ENCODE measurements at places on chromosomes 7 and 10.

DNA sequence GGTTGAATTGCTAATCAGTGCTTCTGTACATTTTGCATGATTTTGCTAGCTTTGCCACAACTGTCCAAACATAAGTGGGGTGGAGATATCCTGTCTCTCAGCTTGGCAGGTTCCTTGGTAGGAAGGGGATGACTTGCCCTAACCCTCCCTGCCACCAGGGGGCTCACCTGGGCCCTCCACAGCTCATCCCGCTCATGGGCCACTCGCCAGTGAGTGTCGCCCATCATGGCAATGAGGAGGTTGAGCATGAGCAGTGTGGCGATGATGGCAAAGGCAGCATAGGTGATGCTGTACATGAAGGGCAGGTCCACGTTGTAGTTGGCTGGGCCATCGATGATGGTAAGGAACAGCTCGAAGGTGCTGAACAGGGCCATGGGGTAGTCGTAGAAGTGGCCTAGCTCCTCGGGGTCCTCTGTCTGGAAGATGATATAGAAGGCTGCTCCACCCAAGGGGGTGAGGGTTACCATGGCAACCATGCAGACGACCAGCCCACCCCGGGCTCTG is 12.2 kb downstream of the TRPV6 start:
- peak; percentile 21 for DNase-seq

- no peak for DNase-seq
Measured at GRCh38 chr7:22550514-22551030, 50.6 kb upstream of the STEAP1B start.

- DNase-seq: no peak
Measured at GRCh38 chr10:36540611-36541010, 584.8 kb upstream of the ANKRD30A start.

DNA sequence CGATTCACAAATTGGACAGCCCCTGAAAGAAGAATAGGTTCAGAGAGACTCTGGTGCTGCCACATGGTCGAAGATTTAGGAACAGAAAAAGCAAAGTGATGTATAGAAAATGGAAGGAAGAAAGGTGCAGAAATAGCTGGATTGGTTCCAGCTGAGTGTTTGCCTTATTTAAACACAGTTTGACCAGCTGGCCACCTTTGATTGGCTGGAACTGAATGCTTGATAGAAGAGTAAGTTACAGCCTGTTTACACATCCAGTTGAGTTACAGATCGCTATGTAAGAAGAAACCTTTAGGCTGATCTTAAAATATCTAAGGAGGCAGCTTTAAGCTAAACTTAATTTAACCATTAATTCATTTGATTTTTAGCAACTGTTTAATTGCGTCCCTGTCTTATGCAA is 40.3 kb upstream of the KAT6B start:
- DNase-seq: no peak

DNA sequence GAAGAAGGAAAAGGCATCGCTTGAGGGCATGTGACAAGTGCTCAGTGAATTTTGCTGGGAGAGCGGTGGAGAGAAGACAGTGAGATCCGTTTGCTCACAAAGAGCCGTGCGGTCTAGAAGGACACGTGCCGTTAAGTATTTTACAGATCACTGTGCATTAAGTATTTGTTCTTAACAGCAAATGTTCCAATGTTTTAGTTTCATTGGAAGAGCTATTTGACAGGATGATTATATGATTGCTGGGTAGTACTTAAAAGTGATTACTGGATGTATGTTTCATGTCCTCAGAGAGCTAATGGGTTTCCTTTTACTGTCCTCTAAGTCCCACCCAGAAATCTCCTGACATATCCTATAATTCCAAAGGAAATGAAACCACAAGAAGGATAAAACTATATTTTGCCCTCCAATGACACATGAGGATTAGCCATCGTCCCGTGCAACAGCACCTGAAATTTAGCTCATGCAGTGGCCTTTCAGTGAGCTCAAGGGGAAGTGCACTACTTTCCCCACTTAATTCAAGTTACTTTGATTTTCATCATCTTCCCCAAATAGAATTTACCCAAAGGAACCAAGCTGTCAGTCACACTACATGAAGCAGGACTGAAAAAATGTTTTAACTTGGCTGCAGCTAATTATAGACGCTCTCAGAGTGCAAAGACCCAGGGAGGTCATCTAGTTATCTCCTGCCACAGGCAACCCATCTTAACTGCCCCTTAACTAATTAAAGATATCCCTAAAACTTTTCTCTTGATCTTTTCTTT is 80.3 kb downstream of the KLF6 start:
- no peak for DNase-seq

DNA sequence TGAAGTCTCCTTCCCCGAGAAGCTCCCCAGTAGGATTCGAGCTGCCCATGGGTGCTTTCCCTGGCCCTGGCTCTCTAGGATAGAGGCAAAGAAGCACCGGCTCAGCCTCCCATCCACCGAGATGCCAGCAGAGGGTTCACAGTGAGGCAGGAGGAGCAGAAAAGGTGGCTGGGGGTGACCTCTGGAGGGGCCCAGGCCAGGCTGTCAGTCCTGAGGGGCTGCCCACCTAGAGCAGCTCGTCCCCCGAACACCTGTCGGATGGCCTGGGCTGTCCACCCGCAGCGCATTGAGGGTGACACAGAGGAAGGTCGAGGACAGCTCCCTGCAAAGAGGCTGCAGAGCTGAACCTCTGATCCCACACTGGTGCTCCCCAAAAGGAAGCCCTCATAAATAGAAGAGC is 167.2 kb upstream of the PPP2R2D start:
- no peak for DNase-seq

DNA sequence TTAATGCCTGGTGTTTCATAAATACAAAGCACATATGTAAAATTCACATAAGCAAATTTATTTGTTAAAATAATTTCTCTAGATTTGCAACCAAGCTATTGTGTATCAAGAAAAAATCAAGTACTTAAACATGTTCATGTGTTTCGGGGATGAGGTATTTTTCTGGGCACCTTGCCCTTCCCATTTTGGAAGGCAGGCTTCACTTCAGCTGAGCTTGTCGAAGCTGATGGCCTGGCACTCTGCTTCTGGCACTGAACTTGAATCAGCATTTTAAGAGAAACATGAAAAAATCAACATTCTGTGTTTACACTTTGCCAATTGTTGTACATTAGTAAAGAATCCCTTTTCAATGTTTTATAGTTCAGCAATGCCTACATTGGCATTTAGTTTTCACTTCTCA is 179.1 kb upstream of the STEAP4 start:
- DNase-seq: no peak

DNA sequence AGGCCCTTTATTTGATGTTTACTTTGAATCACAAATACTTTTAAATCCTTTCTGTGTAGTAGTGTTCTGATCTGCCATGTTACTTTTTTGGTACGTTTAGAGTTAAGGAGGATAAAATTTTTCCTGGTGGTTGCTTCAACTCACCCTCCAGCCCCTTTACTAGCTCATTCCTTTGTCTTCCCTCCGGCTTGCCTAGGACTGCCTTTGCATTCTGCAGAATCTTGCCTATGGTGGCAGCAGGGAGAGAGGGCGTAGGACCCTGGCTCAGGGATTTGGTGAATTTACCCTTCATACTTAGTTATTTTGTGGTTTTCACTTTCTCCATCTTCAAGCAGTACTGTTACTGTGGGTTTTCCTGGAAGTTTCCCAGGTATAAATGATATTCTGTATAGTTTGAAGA is 833.5 kb downstream of the XPNPEP1 start:
- no peak for DNase-seq

DNA sequence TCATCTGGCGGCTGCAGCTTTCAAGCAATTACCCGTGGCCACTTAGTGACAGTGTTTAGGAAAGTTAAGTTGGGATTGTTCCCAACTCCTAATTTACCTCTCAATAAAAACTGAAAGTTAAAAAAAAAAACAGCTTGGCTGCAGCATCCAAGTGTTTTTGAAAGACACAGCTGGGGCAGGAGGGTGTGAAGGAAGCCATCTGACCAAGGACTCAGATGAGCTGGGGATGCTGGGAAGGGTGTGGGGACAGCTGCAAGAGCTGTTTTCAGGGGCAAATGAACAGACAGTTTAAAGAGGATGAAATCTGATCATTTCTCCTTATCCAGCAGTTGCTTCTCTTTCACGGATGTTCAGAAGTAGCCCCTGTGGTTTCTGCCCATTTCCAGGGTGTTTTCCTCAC is 129.2 kb upstream of the CDCA7L start:
- no peak for DNase-seq

DNA sequence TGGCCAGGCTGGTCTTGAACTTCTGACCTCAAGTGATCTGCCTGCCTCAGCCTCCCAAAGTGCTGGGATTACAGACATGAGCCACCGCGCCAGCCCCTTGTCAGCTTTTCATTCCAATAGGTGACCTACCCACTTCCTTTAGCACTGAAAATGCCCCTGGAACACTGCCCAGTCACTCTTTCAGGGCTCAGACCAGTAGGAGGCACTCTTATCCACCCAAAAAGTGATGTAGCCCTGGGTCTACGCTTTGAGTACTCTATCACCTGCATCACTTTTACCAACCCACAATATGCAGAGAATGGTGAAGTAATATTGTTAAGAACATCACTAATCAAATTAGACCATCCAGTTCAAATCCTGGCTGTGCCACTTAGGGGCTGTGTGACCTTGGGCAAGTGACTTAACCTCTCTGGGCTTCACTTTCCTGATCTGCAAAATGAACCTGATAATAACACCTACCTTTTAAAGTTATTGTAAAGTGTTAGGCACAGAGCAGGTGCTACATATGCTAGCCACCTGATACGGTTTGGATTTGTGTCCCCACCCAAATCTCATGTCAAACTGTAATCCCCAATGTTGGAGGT is 5.2 kb downstream of the CALN1 start:
- DNase-seq: no peak

DNA sequence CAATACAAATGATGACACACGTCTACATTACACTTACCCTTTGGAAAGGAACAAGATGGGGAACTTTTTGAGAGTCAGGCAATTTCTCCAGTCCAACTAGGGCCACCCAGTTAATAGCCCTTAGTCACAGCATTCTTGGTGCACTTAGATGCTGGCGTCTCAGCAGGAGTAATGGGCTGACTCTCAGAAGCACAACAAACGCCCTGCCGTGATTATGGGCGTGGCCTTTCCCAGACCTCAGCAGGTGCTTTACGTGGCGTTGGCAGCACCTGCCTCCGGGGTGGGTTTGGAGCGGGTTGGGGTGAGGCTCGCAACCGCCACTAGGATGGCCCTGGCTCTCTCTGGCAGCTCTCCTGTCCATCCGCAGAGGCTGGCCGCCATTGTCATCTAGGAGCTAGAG is 147.6 kb upstream of the SHH start:
- no peak for DNase-seq

DNA sequence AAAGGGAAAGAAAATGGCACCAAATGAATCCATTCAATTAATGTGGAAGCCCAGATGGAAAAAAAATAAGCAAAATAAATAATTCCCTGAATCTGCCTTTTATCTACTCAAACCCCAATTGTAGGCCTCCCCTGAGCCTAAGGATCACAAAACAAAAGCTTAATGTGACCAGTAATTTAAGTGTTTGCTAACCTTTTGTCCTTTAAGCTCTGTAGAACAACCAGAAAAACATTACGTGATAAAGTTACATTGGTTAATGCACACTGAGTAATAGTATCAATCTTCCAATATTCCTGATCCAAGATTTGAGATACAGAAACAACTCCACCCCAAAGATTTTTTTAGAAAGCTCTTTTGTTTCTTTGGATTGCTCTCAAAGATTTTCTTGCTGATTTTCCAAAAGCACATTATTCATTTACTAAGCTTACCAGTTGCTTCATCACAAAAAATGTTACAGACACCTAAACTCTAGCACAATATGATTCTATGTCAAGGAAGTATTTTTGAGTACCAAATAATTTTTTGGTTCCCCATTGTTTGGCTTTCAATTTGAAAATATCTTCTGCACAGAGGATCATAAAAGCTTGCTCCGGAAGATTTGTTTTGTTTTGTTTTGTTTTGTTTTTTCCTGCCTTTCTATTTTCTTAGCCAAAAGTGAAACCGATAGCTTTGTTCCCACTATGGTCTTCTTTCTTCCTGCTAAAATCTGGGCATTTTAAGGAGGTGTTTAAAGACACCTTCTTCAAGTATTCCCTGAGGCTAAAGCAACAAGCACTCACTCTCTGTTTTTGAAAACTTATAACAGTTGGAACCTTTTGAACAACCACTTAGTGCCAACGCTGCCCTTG is 54.2 kb downstream of the TRIL start:
- no peak for DNase-seq

- DNase-seq: no peak
Measured at GRCh38 chr7:77327067-77327931, 88.8 kb downstream of the GSAP start.

DNA sequence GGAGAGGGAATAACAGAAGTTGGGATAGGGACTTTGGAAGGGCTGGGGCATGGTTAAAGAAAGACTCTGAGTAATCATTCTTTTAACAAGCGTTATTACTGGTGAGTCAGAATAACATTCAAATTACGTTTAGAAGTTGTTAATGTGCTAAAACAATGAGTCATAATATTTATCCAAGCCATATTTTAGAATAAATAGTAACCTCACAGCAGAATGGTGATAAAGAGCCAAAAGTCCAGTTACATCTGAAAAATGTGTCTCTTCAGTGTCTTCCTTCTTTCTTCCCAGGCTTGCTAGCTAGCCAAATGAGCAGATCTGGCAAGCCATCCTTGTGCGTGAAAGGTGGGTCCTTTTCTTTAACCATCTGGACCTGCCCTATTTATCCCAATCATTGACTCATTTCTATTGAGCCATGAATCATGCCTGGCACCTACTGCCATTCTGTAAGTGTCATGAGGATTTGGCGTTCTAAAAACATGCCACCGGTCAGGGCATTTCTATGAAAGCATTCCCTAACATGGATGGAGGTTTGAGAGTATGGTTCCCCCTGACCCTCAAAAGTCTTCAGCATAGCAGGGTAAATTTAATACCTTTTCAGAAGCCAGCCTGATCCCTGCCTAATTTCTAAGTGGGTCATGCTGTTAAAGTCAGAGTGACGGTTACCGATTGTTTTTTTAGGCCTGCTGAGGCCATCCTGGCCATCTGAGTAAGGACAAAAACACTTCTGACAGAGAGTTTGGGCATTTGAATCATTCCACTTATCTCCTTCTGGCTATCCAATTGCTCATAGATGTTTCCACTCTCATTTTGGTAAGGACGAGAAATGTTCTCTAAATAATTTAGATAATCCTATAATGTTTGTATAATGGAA is 26.9 kb downstream of the MYPN start:
- no peak for DNase-seq
